ENCODE measurements at places on chromosomes 2 and 18.
A peak's percentile ranks its signal among the peaks of the same experiment; 100 is the strongest.

DNA sequence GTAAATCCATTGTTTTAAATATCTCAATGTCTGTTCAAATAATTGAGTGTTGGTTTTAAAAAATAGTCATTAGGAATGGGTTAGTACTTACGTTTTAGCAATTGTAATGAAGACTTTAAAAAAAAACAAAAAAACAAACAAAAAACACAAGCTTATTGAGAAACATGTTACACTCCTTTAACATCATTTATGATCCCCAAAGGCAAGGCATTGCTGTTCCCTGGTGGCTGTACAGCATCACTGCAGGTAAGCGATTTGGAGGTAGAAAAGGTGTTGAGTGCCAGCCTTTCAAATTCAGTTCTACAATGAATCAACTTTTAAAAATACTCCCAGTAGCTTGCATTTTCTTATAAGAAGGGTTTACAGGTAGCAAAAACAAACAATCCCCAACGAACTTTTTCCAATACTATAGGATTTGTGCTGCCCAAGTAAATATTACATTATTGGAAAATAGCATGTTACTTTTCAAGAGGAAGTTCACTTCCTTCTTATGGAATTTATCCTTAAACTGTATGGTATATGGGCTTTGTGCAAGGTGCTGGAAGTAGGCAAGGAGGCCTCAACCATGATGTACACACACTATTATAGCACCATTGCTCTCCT lies 27.5 kb downstream of the CNRIP1 start:
- no peak overlapping the region for H3K4me3 ChIP-seq
- peaks cover 3% of the 10 kb centered on the region for H3K4me1 ChIP-seq
- H3K27ac ChIP-seq: no peak overlapping the region
- no peaks in the 10 kb centered on the region for H3K36me3 ChIP-seq
- no peak for DNase-seq
- peaks cover 21% of the 10 kb centered on the region for H3K27me3 ChIP-seq

DNA sequence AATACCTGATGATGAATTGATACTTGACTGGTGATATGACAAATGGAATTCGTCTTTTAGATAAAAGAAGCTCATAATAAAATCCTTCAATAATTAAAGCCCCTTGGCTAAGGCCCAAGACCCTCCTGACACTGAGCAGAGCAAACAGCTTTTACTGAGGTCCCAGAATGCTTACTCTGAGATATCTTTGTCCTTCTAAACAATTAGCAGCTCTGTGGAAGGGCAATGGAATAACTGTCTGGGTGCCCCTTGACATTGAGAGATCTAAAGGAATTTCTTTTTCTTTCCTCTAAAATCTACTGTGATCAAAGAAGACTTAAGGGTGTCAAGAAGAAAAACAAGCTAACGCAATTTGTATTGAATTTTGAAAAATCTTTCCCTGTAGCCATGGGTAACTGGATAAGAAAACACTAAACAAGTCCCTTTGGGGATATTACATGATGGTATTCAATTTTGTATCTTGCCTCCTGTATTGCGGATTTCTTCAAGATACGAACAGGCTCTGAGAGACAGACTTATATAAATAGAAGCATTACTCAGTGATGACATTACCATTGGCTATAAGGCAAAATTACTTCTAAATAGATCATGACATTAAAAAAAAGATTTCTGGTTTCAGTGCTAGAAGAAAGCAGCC lies 128.8 kb downstream of the MREG start:
- H3K27ac ChIP-seq: no peak overlapping the region
- DNase-seq: no peak
- no peaks in the 10 kb centered on the region for H3K27me3 ChIP-seq
- no peak overlapping the region for H3K4me3 ChIP-seq
- no peaks in the 10 kb centered on the region for H3K36me3 ChIP-seq

DNA sequence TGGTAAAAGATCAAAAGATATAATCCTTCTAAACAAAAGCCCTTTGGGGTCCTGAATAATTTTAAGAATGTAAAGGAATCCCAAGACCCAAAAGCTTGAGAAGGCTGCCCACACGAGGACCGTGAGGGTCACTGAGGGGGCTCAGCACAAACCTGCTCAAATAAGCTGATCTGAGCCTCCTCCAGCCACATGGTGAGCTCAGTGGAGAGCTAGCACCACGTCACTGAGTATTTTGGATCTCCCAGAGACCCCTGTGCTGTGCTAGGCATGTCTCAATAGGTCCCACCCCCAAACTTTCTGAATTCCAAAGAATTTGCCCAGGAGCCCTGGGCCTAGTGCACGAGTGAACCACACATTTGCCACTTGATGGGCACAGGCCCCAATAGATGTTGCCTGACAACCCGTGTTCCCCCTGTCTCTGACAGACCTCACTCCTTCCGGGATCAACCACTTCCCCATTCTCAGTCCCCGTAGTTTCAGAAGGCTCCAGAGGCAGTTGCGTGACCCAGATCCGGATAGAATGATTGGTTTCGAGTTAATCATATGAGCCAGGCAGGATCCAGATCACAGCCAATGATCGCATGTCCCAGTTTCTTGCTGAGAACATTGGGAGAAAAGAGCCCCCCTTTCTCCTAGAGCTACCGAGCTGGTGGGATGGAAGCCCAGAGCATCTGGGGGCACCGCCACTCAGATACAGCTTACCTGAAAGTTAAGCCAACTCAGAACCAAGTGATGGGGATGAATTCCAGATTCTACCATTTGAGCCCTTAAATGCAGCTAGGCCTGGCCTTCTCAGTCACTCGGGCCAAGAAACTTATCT lies 203.8 kb downstream of the TNS1 start:
- H3K4me3 ChIP-seq: no peak overlapping the region
- H3K4me1 ChIP-seq: peaks cover 3% of the 10 kb centered on the region
- H3K27me3 ChIP-seq: peaks cover 3% of the 10 kb centered on the region
- no peak overlapping the region for H3K27ac ChIP-seq
- peak; percentile 3 for DNase-seq

GRCh38 chr2:67923696-67924095 lies 139.1 kb downstream of the C1D start:
- no peak for DNase-seq
- peaks cover 6% of the 10 kb centered on the region for H3K4me1 ChIP-seq
- peaks cover 26% of the 10 kb centered on the region for H3K27me3 ChIP-seq
- no peaks in the 10 kb centered on the region for H3K36me3 ChIP-seq
- no peak overlapping the region for H3K27ac ChIP-seq

- H3K4me3 ChIP-seq: no peak overlapping the region
- DNase-seq: no peak
- peak overlapping the region; percentile 27 for H3K27ac ChIP-seq
- peaks cover 5% of the 10 kb centered on the region for H3K27me3 ChIP-seq
- H3K4me1 ChIP-seq: peaks cover 13% of the 10 kb centered on the region
Observed at GRCh38 chr2:26144031-26144430, 28.9 kb upstream of the GAREM2 start.

- H3K4me1 ChIP-seq: peaks cover 45% of the 10 kb centered on the region
- DNase-seq: no peak
- H3K27ac ChIP-seq: no peak overlapping the region
- no peaks in the 10 kb centered on the region for H3K36me3 ChIP-seq
Observed at GRCh38 chr2:98374958-98375570, 28.8 kb downstream of the CNGA3 start.

GRCh38 chr2:239919774-239920692 lies 105.1 kb downstream of the NDUFA10 start:
- no peak overlapping the region for H3K4me3 ChIP-seq
- H3K36me3 ChIP-seq: peaks cover 2% of the 10 kb centered on the region
- no peak overlapping the region for H3K27ac ChIP-seq
- DNase-seq: no peak
- peaks cover 2% of the 10 kb centered on the region for H3K27me3 ChIP-seq

GRCh38 chr2:207692206-207693065 lies 19.0 kb upstream of the CCNYL1 start:
- peaks cover 3% of the 10 kb centered on the region for H3K27me3 ChIP-seq
- H3K36me3 ChIP-seq: no peaks in the 10 kb centered on the region
- no peak for DNase-seq
- no peaks in the 10 kb centered on the region for H3K4me1 ChIP-seq
- no peak overlapping the region for H3K4me3 ChIP-seq

DNA sequence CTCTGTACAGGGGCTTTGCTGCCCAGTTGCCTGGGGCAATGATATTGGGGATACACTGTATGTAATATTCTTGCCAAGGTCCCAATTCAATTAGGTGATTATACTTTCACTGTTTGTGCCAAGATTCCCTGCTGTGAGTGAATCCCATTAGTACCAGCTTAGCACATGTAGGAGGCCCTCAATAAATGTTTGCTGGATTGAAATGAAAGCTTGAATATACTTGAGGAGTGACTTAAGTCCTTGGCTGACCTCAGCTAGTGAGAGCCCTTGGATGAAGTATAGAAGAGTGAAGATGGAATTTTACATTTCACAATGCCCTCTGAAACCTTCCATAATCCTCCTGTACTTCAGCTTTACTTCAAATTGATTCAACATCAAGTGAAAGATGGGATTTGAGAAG lies 102.9 kb downstream of the GATA6 start:
- DNase-seq: no peak
- peaks cover 2% of the 10 kb centered on the region for H3K4me1 ChIP-seq
- no peak overlapping the region for H3K4me3 ChIP-seq
- H3K27ac ChIP-seq: no peak overlapping the region

GRCh38 chr2:206040525-206040924 lies 45.4 kb downstream of the INO80D start:
- no peak overlapping the region for H3K27ac ChIP-seq
- no peak for DNase-seq
- peaks cover 37% of the 10 kb centered on the region for H3K36me3 ChIP-seq
- no peaks in the 10 kb centered on the region for H3K4me1 ChIP-seq
- no peaks in the 10 kb centered on the region for H3K27me3 ChIP-seq

- no peak for DNase-seq
- H3K27me3 ChIP-seq: peaks cover 15% of the 10 kb centered on the region
- H3K27ac ChIP-seq: peak overlapping the region; percentile 3
Observed at GRCh38 chr2:96485751-96486651, 19.2 kb downstream of the NEURL3 start.

DNA sequence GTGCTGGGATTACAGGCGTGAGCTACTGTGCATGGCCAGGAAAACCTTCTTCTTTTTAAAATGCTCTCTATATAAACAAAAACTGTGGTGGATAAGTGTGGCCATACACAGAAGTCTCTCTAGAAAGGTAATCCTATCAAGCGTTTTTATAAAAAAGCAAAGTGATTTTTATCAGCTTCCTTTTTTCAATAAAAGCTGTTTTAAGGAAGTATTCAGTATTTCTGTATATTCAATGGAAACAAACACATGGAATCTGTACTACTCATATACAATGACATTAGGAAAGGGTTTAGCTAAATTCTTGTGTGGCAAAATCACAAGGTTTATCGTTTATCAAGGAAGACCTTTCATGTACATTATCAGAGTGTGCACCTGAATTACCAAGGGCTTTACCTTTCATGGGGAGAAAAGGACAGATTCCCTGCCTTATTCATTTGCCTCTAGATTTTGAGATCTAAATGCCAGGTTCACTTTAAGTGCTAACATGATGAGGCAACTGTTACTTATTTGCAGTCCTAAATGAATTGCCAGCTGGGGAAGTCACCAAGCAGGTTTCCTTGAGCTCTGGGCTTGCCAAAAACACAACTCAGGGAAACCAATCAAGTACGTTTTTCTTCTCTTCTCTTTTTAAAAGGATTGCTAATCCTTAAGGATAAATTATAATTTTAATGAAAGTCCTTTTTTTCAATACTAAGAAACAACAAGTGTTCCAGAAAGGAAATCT lies 70.8 kb downstream of the RTN4 start:
- H3K4me3 ChIP-seq: no peak overlapping the region
- no peaks in the 10 kb centered on the region for H3K27me3 ChIP-seq
- H3K4me1 ChIP-seq: peaks cover 25% of the 10 kb centered on the region
- peaks cover 19% of the 10 kb centered on the region for H3K36me3 ChIP-seq

GRCh38 chr2:151947813-151948165 lies 119.6 kb upstream of the ARL5A start:
- H3K4me3 ChIP-seq: no peak overlapping the region
- no peak for DNase-seq
- H3K36me3 ChIP-seq: no peaks in the 10 kb centered on the region
- H3K4me1 ChIP-seq: peaks cover 2% of the 10 kb centered on the region

DNA sequence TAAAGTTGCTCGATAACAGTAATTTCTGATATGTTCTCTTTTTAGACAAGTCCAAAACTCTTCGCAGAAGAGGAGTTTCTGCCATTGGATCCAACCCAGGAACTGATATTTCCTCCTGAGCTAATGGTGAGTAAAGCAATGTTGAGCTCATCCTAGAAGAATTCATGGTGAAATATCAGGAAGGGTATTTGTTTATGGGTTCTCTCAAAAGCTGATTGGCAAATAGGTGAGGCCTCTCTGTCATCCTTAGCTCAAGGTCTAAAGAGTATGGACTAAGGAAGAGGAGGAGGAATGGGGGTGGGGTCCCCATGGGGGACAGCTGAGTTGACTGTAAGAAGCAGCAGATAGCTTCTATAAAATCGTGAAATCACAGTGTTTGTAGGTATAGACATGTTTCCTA lies 18.2 kb downstream of the AOX1 start:
- no peak overlapping the region for H3K4me3 ChIP-seq
- DNase-seq: no peak
- peaks cover 24% of the 10 kb centered on the region for H3K4me1 ChIP-seq
- H3K36me3 ChIP-seq: peaks cover 15% of the 10 kb centered on the region
- no peaks in the 10 kb centered on the region for H3K27me3 ChIP-seq

DNA sequence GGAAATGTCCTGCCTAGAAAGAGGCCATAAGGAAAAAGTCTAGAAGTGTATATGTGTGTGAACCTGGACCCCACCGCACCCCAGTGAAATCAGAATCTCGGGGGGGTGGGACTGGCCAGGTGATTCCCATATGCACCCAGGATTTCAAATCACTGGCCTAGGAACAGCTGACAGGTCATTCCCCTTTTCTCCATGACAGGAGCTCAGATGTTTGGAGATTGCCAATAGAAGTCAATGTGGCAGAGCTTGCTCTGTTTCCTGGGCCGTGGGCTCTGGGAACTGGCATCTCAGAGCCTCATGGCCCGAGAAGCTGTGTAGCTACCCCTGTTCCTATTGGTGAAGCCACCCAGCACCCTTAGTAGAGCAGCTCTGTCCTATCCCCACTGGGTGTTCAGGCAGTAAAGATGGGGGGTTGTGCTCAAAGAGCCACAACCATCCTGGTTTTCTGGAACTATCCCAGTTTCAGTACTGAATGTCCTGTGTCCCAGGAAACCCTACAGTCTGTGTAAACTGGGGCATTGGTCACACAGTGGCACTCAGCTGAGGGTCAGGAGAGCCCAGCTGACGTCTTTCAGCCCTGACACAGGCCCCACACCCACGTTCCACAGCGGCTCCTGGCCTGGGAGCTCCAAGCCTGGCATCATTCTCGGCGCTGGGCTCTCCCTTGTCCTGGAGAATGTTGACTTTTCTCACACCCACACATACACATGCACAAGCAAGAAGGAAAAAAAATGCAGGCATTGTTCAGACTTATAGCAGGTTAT lies 18.9 kb downstream of the GNLY start:
- peaks cover 31% of the 10 kb centered on the region for H3K4me1 ChIP-seq
- no peak overlapping the region for H3K4me3 ChIP-seq
- no peak overlapping the region for H3K27ac ChIP-seq
- H3K36me3 ChIP-seq: no peaks in the 10 kb centered on the region

GRCh38 chr2:8753609-8754008 lies 71.8 kb downstream of the ID2 start:
- H3K4me1 ChIP-seq: peaks cover 3% of the 10 kb centered on the region
- H3K4me3 ChIP-seq: no peak overlapping the region
- no peak for DNase-seq
- no peak overlapping the region for H3K27ac ChIP-seq
